Naive B cell (primary cell): ENCODE measurements at places on chromosomes 2 and 18. TPM values are rescaled to one million over a fixed set of nuclear protein-coding genes. Genes with fewer than 3 reads are reported as not detected.

- DNase-seq = no peak
Measured at GRCh38 chr2:118097657-118098056, 9.4 kb downstream of the INSIG2 start.

- DNase-seq = no peak
Measured at GRCh38 chr18:60092073-60092472, 192.3 kb downstream of the PMAIP1 start.

- no peak for DNase-seq
Measured at GRCh38 chr18:59022167-59022945, 117.3 kb upstream of the SEC11C start.

DNA sequence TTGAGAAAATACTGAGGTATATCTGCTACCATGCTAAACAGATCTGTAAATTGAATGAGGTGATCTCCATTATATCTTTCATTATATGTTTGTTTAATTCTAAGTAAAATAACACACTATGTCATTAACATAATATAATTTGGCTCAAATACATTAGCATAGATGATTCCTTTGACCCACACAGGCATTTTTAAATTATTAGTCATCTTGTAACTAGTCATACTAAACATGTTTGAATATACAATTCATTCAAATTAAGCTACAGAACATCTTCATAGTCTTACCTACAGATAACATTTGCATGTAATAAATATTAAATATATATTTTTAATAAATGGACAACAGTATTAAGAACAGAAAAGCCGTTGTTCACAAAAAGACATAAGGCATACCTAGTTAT, 52.7 kb upstream of the KYNU start:
- no peak for DNase-seq

Gene ARHGEF4
- not detected for polyA plus RNA-seq

Gene CNDP1
- polyA plus RNA-seq = not detected
